Activated CD8-positive, alpha-beta memory T cell treated with anti-CD3 and anti-CD28 coated beads, Interleukin-2, amount 50 U/mL, for 48 hours (primary cell): ENCODE measurements at places on chromosomes 1 and 21.

DNA sequence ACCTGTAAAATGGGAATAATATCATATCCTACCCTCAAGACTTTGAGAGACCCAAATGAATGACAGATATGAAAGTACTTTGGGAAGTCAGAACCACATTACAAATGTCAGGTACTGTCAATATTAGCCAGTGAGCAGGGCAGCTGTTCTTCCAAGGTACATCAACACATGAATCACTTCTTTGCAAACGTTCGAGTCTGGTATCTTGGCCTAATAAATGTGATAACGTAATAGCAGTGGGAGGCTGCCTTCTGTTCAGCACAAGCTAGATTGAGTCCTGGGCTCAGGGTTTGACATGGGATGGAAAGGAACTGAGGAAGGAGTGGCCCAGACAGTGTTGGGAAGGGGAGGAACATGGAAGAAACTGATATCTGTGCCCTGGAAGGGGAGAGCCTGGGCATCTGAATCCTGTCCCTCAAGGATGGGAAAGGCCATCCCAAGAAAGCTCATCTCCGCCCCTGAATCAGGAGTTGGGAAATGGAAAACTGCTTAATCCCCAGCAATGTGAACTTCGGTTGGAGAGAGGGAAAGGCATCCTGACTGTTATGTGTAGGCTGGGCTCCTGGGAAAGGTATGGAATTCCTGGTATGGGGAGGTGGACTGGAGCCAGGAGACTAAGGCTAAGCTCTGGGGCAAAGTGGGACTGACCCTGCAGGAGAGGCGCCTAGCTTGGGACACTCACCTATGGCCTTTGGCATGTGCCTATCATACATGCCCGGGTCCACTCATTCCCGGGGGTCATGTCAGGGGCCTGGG is 14.3 kb downstream of the KCNC4 start:
- DNase-seq: no peak

GRCh38 chr1:116066868-116067565 is 44.2 kb upstream of the MAB21L3 start:
- DNase-seq: no peak

DNA sequence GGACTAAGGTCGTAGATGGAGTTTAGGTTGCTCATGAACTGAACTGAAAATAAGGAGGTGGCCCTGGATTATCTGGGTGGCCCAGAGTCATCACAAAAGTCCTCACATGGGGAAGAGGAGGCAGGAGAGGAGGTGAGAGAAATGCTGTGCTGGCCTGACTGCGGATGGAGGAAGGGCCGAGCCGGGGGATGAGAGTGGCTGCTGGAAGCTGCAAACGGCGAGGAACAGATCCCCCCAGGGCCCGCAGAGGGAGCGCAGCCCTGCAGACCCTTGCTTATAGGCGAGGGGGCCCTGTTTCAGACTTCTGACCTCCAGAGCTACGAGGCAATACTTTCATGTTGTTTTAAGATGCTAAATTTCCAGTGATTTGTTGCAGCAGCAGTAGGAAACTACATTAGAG is 102.7 kb upstream of the C1orf174 start:
- no peak for DNase-seq

GRCh38 chr1:63847308-63847910 is 73.6 kb downstream of the ROR1 start:
- DNase-seq: no peak

GRCh38 chr1:29122682-29123052 is 1.0 kb downstream of the TMEM200B start:
- no peak for DNase-seq

DNA sequence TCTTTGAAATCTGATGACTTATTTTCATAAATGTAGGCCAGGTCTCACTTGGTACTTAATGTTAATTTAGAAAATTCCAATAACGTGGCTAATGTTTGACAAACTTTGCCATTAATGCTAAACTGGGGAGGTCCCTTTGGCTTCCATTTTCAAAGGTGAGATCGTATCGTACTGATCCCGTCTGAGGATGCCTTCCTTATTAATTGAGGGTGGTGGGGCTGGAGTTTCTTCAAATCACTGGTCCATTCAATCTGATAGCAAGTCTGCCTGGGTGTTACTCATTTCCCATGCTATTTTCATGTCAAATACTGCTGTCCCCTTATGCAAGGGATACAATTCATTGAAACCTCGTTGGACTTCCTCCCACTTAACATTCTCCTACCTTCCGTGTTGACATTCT is 327.1 kb downstream of the DISC1 start:
- no peak for DNase-seq

- peak; percentile 59 for DNase-seq
Observed at GRCh38 chr1:13517193-13517812, 3.5 kb upstream of the LRRC38 start.

- no peak for DNase-seq
Observed at GRCh38 chr1:34865573-34865972, 6.0 kb upstream of the SMIM12 start.
